H7 (cell line): ENCODE measurements at places on chromosomes 5 and 9.
A peak's percentile ranks its signal among the peaks of the same experiment; 100 is the strongest.

DNA sequence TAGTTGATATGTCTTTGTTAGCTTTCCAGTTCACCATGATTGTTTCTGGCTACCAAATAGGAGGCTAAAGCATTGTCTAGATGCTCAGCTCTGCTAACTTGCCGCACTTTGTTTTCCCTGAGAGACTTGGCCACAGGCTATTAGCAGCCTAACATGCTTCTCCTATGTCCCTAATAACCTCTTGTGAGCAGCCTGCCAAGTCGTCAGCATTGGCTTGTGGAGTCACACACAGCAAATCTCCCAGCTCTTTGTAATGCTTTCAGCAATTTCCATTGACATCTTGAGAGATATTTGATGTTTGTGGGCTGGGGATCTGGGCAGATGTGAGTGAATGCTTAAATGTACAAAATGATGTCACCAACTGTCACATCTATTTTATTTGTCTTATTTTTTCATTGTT is 346.9 kb downstream of the KDM4C start:
- no peak for DNase-seq

DNA sequence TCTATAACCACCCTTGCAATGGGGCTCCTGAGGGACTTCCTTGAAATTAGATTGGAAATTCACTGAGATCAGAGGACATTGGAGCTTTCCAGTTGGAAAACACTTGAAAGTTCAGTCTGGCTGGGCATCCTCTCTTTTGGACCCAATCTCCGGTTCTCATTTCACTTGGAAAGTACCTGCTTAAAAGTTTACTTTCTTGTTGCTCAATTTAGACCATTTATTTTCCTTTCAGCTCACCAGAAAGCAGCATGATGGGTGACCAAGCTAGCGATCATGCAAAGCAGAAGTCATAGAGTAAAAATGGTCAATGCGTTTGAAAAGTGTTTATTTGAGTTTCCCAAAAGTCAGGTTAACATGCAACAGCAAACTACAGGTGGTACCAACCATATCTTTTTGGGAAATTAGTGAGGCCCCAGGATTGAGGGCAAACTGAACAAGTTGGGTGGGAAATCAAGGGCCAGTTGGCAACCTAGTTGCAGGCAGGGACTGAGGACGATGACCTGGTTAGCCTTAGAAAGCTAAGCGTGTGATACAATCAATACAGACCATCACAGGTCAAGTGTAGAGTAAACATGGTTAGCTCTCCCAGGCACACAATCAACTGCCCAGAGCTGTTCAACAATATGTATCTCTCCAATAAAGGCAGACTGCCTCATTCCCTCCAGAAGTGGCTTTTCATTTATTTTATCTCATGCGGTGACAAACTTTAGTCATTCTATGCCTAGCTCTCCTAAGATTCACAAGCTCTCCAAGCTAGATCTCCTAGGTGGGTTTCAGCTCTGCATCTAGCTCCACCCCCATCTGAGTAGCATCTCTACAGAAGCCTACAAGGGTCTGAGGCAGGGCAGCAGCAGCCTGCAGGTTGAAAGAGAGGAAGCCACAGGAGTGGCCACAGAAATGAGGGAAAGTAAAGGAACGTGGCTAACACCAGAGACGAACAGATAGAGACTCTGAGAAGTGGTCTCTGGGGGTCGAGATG is 136.9 kb downstream of the UGCG start:
- DNase-seq: no peak

GRCh38 chr9:105344283-105344682 is 99.8 kb downstream of the SLC44A1 start:
- no peak for DNase-seq

DNA sequence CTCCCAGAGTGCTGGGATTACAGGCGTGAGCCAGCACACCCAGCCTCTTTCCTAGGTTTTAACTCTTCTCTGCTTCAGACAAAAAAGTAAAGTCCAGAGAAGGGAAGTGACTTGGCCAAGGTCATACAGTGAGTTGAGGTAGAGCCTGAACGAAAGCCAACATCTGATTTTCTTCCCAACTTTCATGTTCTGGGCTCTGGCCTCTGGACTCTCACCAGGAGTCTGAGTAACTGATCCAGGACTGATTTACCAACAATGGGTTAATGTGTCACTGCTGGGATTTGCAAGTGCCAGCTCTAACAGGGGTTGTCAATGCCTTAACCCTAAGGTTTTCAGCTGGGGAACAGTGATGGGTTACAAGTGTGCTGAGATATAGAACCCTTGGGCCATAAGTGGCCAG is 32.2 kb upstream of the LARP1 start:
- DNase-seq: no peak

- DNase-seq: no peak
Observed at GRCh38 chr5:14057289-14057688, 85.9 kb upstream of the TRIO start.

- DNase-seq: no peak
Observed at GRCh38 chr9:132068605-132069004, 11.1 kb downstream of the MED27 start.

DNA sequence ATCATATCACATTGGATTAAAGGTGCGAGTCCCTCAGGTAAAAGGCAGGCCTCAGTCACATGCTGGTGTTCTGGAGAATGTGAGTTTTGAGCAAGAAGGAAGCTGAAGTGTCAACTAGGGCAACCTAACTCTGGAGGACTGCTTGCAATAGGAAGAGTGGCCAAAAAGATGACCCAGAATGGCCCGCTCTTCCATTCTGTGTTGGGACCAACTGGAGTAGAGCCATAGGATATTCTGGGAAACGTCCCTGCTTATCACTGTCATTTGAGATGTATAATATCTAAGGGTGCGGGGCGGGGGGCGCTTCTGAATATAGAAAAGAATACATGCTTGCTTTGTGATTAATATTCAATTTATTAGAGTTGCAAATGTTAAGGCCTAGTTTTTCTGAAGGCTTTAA is 7.1 kb upstream of the TRIM7 start:
- peak; percentile 2 for DNase-seq

DNA sequence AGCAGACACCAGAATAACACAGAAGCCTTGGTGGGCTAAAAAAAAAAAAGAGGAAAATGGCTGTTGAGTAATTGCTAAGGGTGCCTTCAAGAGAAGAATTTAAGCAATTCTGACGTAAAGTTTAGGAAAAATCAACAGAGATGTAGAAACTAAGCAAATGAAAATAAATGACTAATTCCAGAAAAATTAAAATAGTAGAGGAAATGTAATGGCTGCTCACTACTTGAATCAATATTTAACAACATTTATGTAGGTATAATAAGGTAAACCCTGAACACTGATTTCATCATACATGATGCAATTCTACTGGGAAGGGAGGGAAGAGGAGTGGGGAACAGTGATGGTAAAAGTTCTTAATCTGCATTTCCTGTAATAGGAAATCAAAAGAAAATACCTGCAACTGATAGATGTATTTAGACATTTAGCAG is 41.4 kb downstream of the PUM3 start:
- no peak for DNase-seq

GRCh38 chr5:15598294-15598902 is 98.4 kb downstream of the FBXL7 start:
- no peak for DNase-seq

GRCh38 chr5:95237324-95237723 is 47.6 kb downstream of the MCTP1 start:
- peak; percentile 6 for DNase-seq

DNA sequence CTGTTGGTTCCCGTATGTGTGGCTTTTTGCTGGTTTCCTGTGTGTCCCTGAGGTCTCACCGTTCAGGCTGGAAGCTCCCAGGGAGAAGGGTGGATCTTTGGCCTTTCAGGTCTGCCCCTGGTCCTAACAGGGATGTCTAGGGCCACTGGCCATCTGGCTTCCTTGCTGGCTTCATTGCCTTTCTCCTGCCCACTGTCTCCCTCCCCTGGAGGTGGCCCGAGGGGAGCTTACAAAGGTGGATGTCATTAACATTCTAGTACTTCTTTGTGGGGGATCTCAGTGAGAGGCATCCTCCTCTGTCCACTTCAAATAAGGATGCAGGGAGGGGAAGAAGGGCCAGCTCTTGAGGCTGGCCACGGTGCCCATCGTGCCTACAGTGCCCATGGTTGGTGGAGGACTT is 35.2 kb downstream of the HMCN2 start:
- no peak for DNase-seq

DNA sequence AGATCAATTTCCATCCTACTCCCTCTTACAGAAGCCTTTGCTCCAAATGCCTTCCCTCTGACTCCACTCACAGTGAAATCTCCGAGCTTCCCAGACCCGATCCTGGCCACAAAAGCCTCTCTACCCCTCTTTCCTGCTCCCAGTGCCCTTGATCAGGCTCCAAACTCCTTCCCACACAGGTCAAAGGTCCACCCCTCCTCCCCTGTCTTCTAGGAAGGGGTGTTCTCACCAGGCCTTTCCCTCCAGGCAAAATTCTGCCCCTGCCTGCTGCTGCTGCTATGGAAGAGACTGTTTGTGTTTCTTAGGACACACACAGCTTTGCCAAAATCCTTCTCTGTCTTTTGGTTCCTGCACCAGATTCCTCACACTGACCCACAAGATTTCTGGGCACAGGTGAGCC is 85.8 kb upstream of the ALDH1A1 start:
- DNase-seq: no peak

DNA sequence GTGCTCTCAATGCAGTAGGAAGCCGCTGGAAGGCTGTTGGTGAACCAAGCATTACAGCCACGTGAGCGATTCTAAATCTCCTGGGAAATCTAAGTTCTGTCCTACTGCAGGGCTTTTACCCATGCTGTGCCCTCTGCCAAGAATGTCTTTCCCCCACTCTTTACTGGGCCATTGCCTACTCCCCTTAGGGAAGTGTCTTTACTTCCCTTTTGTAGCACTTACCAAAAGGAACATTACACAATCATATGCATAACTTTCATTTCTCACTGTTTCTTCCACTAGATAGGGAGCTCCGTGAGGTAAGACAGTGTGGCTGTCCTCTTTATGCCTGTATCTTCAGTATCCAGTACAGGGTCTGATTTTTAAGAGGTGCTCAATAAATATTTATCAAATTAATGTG is 241.7 kb upstream of the NR4A3 start:
- no peak for DNase-seq
